Stimulated activated CD8-positive, alpha-beta memory T cell treated with anti-CD3 and anti-CD28 coated beads, Interleukin-2, amount 100 ng/mL, for 48 hours (primary cell): ENCODE measurements at places on chromosomes 2 and 18.

GRCh38 chr18:52152036-52152435, 188.0 kb upstream of the DCC start:
- DNase-seq, result no peak

DNA sequence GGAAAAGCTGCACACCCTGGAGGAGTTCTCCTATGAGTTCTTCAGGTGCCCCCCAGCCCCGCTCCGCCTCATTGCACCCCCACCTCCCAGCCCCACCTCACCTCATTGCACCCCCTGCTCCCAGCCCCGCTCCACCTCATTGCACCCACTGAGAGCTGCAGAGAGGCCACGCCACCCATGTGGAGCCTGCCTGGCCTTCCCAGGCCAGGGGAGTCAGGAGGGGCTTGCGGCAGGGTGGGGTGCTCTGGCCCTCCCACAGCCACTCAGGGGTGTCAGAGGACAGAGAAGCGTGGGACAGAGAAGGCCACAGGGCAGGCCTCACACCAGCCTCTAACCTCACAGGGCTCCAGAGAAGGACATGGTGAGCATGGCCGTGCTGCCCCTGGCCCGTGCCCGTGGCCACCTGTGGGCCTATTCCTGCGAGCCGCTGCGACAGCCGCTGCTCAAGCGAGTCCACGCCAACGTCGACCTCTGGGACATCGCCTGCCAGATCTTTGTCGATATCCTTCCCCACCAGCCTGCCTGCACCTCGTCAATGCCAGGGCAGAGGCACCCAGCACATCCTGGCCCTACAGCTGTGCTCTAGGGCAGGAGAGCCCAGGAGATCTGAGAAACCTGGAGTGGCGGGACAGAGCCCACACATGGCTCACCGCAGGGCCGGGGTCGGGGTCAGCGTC, 15.0 kb upstream of the GPR17 start:
- DNase-seq, result no peak

GRCh38 chr2:27489118-27489497, 435 bp downstream of the IFT172 start:
- no peak for DNase-seq

DNA sequence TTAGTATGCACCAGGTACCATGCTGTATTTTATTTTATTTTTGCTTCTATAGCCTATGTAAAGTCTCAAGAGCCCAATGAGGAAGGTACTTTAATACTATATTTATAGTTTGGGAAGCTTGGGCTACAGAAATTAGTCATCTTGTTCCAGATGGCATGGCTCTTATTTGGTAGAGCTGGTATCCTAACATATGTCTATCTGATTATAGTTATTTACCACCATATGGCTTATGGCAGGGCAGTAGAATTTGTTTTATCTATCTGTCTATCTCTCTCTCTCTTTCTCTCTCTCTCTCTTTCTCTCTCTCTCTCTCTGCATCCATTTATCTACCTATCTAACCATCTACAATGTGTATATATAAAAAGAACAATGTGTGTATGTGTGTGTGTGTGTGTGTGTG, 1293.7 kb upstream of the SLC39A10 start:
- no peak for DNase-seq

DNA sequence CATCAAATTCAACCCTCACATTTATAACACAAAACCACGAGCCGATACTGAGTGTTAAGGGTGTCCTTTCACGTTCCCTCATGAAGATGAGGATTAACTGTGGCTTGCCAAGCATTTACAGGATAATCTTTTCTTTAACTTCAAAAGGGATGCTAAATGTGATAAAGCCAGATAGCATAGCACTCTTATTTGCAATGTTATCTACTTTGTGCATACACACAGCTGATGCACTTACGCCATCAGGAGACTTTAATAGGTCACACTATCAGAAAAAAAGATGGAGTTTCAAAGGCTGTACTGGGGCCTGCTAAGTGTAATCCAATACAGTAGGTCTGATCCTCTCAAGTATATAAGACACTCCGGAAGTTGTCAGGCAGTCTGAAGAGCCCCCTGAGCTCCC, 572.7 kb downstream of the PIK3C3 start:
- DNase-seq, result no peak

GRCh38 chr18:26097563-26097962, 7.2 kb upstream of the SS18 start:
- DNase-seq, result no peak

GRCh38 chr2:39281391-39281790, 37.6 kb upstream of the CDKL4 start:
- no peak for DNase-seq

GRCh38 chr2:146944601-146945000, 900.2 kb upstream of the ACVR2A start:
- no peak for DNase-seq

- DNase-seq, result no peak
These were observed 79.3 kb upstream of the SCN7A start for GRCh38 chr2:166573391-166573790.
